NCI-H510A (cell line): ENCODE measurements at places on chromosomes 6 and 20.

DNA sequence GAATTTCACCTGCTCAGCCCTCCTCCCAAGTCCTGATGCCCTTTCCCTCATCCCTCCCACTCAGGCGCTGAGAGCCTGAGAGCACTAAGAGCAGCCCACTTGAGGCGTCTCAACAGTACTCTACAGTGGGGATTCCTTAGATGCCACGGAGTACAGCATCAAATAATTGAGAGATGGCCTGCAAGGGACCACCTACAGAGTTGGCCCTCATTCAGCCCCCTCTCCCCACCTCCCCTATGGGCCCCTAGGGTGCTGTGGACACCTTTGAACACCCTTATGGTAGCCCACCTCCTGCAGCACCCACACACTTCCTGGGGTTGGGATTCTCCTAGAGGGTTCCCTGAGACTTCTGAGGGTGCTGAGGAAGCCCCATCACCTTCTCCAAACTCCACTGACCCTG is 37.1 kb upstream of the SIRPG start:
- DNase-seq = no peak

GRCh38 chr20:57408131-57408530 is 16.9 kb downstream of the RBM38 start:
- peak; percentile 17 for DNase-seq

GRCh38 chr6:40536442-40536841 is 50.7 kb downstream of the LRFN2 start:
- DNase-seq = no peak

- DNase-seq = no peak
Measured at GRCh38 chr6:37008484-37009465, 3.3 kb downstream of the FGD2 start.

GRCh38 chr6:149166747-149167146 is 150.8 kb upstream of the TAB2 start:
- DNase-seq = no peak

- DNase-seq = no peak
Measured at GRCh38 chr20:56628015-56628872, 862 bp upstream of the TFAP2C start.

DNA sequence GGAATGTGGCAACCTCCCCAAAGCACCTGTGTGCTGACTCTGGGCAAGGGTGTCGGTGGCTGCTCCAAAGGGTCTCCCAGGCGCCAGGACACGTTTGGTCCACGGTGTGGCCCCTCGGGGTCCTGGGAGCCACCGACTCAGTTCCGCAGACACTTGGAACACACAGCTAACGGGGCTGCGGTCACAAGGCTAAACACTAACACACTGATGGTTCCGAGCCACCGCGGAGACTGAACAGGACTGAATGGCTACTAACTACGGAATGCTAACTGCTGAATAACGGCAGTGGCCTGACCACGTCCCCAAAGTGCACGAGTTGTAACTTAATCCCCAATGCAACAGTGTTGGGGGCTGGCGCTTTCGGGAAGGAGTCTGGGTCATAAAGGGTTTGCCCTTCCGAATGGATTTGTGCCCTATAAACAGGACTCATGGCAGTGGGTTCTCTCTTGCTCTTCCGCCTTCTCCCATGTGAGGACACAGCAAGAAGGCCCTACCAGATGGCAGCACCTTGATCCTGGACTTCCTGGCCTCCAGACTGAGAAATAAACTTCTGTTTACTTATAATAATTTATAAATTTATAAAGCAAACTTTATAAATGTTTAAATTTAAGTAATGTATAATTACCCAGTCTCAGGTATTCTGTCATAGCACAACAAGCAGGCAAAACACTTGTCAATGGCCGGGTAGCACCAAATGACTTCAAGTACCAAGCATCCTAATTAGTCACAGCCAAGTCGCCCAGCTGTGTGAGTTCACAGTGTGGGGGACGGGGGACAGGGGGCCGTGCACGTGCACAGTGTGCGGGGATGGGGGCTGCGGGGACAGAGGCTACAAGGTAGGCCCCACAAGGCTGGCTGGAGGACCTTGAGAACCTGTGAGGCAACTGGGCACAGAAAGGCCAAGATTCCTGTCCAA is 2.3 kb upstream of the EEF1A2 start:
- DNase-seq = no peak

DNA sequence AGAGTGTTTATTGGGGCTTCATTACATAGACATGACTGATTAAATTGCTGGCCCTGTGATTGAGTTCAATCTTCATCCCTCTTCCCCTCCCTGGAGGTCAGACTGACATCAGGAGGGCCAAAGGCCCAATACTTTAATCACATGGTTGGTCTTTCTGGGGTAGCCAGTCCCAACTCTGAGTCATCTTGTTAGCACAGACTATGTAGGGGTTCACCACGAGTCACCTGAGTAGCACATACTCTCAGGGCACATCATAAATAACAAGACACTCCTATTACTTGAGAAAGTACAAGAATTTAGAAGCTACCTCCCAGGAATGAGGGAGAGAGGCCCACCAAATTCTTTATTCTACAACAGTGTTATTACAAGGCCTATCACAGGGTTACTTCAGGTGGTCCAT is 11.3 kb downstream of the GINS1 start:
- DNase-seq = no peak

DNA sequence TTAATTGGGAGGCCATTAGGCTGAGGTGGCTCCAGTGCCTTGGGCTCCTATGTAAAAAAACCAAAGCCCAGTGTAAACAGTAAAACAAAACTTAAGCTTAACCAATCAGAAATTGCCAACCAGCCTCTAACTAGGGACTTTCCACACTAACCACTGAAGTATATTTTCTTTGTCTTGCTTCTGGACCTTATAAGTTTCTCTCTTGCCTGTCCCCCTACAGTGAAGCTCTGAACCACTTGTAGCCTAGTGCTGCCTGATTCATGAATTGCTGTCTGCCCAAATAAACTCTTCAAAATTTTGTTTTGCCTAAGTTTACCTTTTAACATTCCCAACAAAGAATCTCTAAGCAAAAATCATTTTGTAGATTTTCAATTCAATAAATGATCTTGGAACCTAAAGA is 28.2 kb downstream of the POPDC3 start:
- DNase-seq = no peak

DNA sequence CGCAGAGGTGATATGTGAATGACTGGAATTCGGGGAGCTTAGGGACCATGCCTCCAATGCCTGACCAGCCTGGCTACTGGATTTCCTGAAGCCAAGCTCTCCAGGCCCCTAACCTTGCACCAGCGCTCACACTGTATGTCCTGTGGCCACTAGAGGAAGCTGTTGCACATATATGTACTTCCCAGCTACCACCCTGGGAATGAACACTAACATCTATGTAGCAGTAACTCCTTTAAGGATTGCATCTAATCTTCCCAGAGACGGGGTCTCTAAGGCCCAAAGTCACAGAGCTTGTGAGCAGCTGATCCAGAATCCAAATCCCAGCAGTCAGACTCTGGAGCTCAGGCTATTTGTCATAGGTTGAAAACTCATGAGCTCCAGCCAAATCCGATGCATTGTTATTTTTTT is 20.4 kb upstream of the BPIFB1 start:
- peak; percentile 58 for DNase-seq

DNA sequence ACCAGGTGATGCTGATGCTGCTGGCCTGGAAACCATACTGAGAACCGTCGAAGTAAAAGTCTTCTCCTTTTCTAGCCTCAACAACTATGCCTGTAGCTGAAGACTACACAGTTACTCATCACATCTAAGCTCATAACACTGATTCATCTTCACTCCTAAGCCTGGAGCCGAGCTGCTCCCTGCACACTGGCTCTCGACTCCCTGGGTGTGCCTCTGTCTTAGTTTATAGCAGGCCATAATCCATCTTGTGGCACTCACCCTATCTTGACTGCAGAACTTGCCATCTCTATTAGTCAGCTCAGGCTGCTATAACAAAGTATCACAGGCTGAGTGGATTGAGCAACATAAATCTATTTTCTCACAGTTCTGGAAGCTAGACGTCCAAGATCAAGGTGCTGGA is 191.0 kb downstream of the UNC5CL start:
- DNase-seq = no peak

- no peak for DNase-seq
Measured at GRCh38 chr6:107820338-107821261, 3.5 kb downstream of the SCML4 start.

DNA sequence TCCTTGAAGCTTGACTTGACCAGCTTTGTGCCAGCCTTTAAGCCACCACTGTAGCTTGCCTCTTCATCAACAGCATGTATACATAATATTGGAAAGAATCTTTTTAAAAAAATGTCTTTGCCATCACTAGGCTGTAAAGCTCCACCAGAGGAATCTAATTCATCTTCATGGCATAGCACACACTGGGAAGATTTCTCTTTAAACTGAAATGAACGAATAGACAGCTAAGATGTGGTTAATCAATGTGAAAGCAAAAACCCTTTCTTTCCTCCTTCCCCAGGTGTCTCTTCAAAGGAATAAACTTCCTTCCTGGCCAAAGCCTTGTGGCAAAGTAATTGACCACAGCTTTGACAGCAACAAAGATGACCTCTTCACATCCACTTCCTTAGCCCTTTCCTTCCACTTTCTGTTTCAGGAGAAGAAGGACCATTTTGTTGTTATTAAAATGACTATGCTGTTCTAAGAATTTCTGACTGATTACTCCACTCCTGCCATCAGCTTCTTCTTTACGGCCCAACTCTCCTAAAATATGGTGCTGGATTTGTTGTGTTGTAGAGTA is 428.7 kb upstream of the SOX4 start:
- DNase-seq = no peak

DNA sequence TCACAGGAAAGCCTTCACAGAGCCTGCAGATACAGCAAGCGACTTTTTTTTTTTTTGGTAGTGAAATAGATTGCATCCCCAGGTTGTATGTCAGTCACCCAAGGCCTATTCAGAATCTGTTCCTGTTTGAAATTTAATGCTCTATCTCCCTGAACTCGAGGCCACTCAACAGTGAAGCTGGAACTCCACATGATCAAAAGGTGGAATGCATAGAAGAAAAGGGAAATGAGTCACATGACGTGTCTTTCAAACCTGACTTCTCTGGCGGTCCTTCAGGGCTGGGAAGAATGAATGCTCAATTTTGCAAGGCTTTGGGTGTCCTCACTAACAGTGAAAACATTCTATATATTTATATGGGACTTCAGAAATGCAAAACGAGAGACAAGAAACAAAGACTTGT is 88.4 kb upstream of the B3GAT2 start:
- DNase-seq = no peak

DNA sequence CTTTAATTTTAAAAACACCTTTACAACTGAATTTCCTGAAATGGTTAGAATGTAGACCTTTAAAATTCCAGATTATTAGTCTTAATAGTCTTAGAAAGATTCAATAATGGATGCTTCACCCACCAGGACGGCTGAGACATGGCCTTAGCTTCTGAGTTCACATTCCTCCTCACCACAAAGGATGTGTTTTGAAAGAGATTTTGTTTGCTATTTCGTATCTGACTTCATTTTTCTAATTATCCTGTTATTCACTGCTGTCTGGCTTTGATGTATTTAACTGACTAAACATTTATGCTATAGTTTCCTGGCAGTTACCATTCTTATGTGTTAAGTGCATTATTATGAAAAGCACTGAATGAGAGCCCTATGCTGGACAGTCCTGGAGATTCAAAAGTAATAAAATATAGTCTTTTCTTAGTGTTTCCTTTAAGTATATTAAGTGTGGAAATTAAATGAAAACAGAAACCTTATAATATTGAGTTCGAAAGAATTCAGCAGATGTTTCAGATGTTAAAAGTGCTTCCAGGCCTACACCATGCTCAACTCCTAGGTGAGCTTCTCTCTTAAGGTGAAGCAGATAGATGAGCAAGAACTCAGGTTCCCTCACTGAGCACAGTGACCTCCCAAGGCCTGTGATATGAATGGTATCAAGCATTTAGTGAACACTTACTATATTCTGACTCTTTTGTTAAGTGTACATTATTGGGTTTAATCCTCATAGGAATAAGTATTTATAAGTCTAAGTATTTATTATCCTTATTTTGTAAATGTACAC is 40.3 kb downstream of the MAP3K4 start:
- DNase-seq = no peak

- DNase-seq = no peak
Measured at GRCh38 chr6:71577766-71578165, 289.2 kb downstream of the OGFRL1 start.
